Thyroid gland (tissue), 4 donors: ENCODE measurements at places on chromosomes 2 and 18.
A peak's percentile ranks its signal among the peaks of the same experiment; 100 is the strongest.

- H3K36me3 ChIP-seq: no peaks in the 10 kb centered on the region
- no peak overlapping the region for H3K4me3 ChIP-seq
- no peaks in the 10 kb centered on the region for H3K27me3 ChIP-seq
- H3K4me1 ChIP-seq: peaks cover 7% of the 10 kb centered on the region
- no peak overlapping the region for H3K27ac ChIP-seq
- DNase-seq: peak; percentile 21
Observed at GRCh38 chr2:158131919-158132566, 30.4 kb downstream of the UPP2 start.

GRCh38 chr2:212145121-212145520 is 393.5 kb downstream of the ERBB4 start:
- no peaks in the 10 kb centered on the region for H3K4me1 ChIP-seq
- H3K4me3 ChIP-seq: no peak overlapping the region
- DNase-seq: no peak
- no peaks in the 10 kb centered on the region for H3K36me3 ChIP-seq
- H3K27ac ChIP-seq: no peak overlapping the region
- no peaks in the 10 kb centered on the region for H3K27me3 ChIP-seq

GRCh38 chr18:47983055-47983454 is 52.6 kb upstream of the SMAD2 start:
- H3K4me1 ChIP-seq: no peaks in the 10 kb centered on the region
- no peaks in the 10 kb centered on the region for H3K27me3 ChIP-seq
- H3K4me3 ChIP-seq: no peak overlapping the region
- no peaks in the 10 kb centered on the region for H3K36me3 ChIP-seq

DNA sequence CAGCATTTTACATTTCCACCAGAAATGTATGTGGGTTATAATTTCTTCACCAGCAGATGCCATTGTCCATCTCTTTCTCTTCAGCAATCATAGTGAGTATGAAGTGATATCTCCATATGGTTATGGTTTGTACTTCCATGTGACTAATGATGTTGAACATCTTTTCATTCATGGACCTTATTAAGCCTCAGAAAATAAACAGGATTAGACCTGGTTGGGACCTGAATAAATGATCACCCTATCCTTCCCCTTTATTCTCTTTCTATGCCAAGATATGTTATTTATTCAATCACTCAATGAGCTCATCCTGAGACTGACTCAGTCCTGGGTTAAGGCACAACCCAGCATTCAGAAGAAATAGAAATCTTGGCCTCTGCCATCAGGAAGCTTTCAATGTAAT is 86.6 kb downstream of the ANTXR1 start:
- no peak for DNase-seq
- H3K27me3 ChIP-seq: no peaks in the 10 kb centered on the region
- no peak overlapping the region for H3K4me3 ChIP-seq
- H3K36me3 ChIP-seq: no peaks in the 10 kb centered on the region
- no peak overlapping the region for H3K27ac ChIP-seq
- no peaks in the 10 kb centered on the region for H3K4me1 ChIP-seq

DNA sequence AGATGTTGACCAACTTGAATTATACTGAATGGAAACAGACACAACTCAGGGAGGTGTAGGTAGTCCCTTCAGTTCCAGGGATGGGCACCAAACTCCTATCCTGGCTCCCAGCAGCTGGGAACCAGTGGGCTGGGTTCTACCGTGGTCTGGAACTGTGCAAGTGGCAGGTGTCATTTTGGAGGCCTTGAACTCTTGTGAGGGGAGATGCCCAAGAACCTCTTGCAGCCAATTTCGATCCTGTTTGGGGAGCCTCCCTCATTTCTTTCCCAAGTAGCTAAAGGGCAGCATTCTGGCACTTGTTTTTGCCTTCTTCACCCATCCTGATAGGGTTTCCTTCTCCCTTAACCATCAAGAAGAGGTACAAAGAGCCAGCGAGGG is 200.2 kb downstream of the ANKRD30B start:
- no peak for DNase-seq
- no peaks in the 10 kb centered on the region for H3K4me1 ChIP-seq
- no peak overlapping the region for H3K27ac ChIP-seq
- H3K27me3 ChIP-seq: no peaks in the 10 kb centered on the region
- H3K36me3 ChIP-seq: no peaks in the 10 kb centered on the region

- no peak overlapping the region for H3K4me3 ChIP-seq
- no peaks in the 10 kb centered on the region for H3K36me3 ChIP-seq
- no peaks in the 10 kb centered on the region for H3K27me3 ChIP-seq
- no peak for DNase-seq
Observed at GRCh38 chr2:238403632-238404405, 22.9 kb upstream of the ASB1 start.

DNA sequence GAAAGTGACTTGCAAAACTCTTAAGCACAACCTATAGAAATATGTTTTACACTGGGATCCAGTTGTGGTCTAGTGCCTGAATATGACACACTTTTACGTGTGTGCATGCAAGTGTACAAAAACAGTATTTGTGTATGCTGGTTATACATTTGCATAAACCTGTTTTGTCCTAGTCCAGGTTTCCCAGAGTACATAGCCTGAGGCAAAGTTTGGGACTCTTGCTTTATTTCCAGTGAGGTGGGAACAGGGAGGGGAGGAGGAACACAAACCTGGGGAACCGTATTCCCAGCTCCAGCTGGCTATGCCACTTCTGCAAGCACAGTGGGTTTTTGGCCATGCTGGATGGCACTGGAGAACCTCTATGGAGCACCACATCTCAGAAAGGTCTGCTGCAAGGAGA is 481.1 kb upstream of the HS6ST1 start:
- no peak overlapping the region for H3K4me3 ChIP-seq
- no peak for DNase-seq
- H3K27me3 ChIP-seq: no peaks in the 10 kb centered on the region

DNA sequence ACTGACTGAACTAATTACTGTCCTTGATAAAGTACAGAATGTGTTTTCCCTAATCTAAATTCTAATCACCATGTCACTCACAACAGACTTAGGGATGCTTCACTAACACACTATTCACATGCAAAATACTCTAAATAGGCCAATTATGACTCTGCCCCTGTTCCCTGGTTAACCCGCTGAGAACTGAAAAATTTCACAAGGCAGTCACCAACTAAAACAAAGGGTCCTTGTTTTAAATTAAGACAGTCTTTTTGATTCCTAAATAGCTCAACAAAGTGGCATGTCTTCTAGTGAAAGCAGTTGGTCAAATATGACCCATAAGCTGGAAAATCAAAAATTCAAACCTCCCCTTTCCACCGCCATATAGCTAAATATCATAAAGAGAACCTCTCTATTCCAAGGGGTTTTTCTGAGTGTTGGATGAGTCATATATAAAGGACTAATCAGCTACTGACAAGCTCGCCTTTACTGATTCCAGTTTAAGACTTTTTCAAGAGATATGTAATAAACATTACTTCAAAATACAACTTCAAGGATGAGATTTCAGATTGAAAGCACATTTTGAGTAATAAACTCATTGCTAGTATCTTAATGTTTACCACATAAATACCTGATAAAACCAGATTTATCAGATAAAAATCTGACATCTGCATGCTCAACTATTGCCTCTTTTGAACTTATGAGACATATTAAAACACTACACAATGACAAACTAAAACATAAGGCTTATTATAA is 235.8 kb downstream of the TCF4 start:
- H3K4me1 ChIP-seq: no peaks in the 10 kb centered on the region
- no peaks in the 10 kb centered on the region for H3K36me3 ChIP-seq
- H3K4me3 ChIP-seq: no peak overlapping the region
- no peak overlapping the region for H3K27ac ChIP-seq
- DNase-seq: no peak

GRCh38 chr2:35591886-35592285 is 763.7 kb upstream of the CRIM1 start:
- H3K27ac ChIP-seq: no peak overlapping the region
- no peak overlapping the region for H3K4me3 ChIP-seq
- no peak for DNase-seq
- no peaks in the 10 kb centered on the region for H3K27me3 ChIP-seq

DNA sequence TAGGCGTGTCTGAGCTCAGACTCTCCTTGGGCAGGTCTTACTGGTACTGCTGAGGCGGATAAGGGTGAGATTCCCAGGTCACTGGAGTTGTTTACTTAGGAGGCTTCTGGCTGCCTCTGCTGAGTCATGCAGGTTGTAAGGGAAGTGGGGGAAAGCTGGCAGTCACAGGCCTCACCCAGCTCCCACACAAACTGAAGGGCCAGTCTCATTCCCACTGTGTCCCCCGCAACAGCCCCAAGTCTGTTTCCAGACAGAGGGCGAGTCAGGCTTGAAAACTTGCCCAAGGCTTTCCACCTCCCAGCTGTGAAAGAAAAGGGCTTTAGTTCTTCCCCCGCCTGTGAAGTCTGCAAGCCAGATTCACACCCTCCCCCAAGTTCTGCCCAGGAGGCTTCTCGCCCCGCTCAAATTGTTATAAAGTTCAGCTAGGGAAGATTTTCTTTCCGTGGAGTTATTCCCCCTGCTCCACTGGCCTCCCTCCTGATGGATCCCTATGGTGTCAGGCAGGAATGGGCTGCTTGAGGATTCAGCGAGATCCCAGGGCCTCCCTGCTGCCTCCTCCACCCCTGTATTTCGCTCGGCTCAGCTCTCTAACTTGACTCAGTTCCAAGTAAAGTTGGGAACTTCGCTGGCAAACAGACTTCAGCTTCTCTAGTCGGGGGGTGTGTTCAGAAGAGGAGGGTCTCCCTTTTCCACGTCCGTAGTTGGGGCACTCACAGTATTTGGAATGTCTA is 248.6 kb downstream of the NR4A2 start:
- no peak for DNase-seq
- no peaks in the 10 kb centered on the region for H3K27me3 ChIP-seq
- no peak overlapping the region for H3K4me3 ChIP-seq
- no peaks in the 10 kb centered on the region for H3K36me3 ChIP-seq
- peaks cover 7% of the 10 kb centered on the region for H3K4me1 ChIP-seq

- DNase-seq: no peak
- H3K36me3 ChIP-seq: no peaks in the 10 kb centered on the region
- no peak overlapping the region for H3K4me3 ChIP-seq
Observed at GRCh38 chr2:213159768-213160167, 8.4 kb upstream of the IKZF2 start.

GRCh38 chr2:228059735-228060134 is 121.8 kb downstream of the SPHKAP start:
- no peak for DNase-seq
- no peaks in the 10 kb centered on the region for H3K4me1 ChIP-seq
- no peak overlapping the region for H3K4me3 ChIP-seq
- H3K27ac ChIP-seq: no peak overlapping the region
- no peaks in the 10 kb centered on the region for H3K27me3 ChIP-seq

DNA sequence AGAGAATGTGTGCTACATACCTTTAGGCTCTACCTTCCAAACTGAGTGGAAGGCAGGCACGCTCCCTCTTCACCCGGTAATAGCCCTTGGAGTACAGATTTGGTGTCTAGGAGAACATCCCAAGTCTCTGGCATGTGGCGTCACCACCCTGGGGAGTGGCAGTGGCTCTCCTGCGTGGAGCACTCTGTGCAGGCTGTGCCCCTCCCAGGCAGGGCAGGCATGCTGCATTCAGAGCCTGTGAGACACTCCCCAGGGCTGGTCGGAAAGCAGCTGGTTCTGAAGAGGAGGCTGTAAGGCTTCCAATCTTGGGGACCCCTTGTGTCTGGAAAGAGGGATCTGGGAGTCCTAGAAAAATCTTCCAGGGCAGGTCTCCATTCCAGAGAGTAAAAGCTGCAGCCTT is 193.3 kb downstream of the ANKRD30B start:
- H3K27ac ChIP-seq: no peak overlapping the region
- H3K36me3 ChIP-seq: no peaks in the 10 kb centered on the region
- no peak overlapping the region for H3K4me3 ChIP-seq
- no peaks in the 10 kb centered on the region for H3K27me3 ChIP-seq
- H3K4me1 ChIP-seq: no peaks in the 10 kb centered on the region

- H3K27ac ChIP-seq: no peak overlapping the region
- no peak for DNase-seq
- H3K27me3 ChIP-seq: no peaks in the 10 kb centered on the region
Observed at GRCh38 chr2:186522450-186522849, 36.4 kb downstream of the ZC3H15 start.

- H3K4me1 ChIP-seq: peaks cover 32% of the 10 kb centered on the region
- peak overlapping the region; percentile 31 for H3K27ac ChIP-seq
- H3K4me3 ChIP-seq: no peak overlapping the region
- H3K36me3 ChIP-seq: peaks cover 20% of the 10 kb centered on the region
- peak; percentile 78 for DNase-seq
Observed at GRCh38 chr18:12321333-12321732, 13.3 kb downstream of the TUBB6 start.
